ENCODE measurements at places on chromosomes 16 and 17.

DNA sequence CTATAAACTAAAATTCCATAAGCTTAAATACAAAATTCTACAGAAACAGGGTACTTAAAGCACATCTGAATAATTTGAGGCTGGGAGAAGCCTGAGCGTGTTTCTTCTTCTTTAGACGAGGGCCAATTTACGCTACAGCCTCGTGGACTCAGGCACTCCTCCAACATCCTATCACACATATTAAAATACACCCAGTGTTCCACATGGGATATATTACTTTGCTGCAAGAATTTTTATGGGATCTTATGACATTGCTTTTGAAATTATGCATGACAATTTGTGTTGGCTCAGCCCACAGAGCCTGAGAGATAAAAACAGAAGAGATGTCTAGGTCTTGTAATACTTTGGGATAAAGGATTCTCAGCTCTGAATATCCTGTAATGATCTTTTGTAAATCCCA, 3.5 kb upstream of the TANGO6 start:
- DNase-seq: no peak

- no peak for DNase-seq
Measured at GRCh38 chr16:54632322-54633220, 298.1 kb upstream of the IRX5 start.

DNA sequence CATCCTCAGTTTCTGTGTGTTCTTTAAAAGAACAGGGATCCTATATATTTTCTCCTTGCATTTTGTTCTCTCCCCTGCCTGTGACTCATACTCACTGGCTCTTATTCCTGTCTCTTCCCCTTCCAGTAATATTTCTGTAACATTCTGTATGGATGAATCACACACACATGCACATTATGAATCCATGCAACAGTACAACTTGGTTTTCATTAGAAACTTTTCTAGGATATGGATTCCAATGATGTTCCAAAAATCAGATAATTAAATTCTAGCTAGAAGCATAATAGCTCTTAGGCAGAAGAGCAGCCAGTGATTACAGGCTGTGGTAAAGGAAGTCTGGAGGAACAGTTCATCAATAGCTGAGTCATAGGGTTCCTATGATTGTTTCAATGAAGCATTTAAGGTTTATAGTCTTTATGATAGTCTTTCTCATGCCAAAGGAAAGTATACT, 119.6 kb upstream of the PMFBP1 start:
- DNase-seq: no peak

GRCh38 chr16:67664871-67665270, 1.7 kb downstream of the ENKD1 start:
- no peak for DNase-seq

DNA sequence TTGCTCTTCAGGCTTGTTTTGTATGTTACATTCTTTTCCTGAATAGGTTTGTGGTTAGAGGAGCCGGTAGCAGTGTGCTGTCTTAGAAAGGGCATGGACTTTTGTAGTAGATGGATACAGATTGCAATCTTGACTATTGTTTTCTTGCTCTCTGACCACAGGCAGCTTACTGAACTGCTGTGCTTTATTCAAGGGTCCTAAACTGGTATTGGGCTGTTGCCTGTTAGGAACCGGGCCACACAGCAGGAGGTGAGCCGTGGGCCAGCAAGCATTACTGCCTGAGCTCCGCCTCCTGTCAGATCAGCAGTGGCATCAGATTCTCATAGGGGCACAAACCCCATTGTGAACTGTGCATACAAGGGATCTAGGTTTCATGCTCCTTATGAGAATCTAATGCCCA, 373.9 kb downstream of the CPPED1 start:
- no peak for DNase-seq

DNA sequence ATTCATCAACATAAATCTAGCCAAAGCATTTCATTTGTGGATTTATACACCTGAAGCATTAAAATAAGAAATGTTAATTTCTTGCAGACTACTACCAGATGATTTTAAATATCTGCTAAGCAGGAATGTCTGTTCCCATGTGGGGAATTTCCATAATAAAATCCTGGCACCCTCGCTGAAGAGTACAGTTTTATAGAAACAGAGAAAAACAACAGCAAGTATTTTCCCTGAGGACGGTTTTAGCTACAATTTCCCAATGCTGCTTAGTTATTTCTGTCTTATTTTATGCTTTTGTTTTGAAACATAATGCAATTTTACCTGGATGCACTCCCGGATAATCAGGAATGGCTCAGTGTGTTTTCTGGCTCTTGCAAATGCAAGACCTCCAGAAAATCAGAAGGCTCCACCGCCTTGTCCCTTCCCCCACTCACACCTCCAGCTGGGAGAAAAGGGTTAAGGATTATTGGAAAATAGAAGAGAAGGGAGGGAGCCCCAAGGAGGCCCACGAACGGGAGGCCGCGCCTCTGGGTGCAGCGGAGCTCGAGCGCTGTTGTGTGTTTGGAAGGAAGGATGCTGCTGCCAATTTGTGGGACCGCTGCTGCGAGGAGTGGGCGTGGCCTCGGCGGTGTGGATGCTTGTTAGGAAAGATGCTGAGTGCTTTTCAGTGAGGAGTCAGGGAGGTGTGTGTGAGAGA, at the start of gene CNTNAP4:
TSS of gene CNTNAP4 (plus strand) at position 657 of the 694 bp plus-strand sequence. CDS start 262 bp downstream, outside the sequence.
- no peak for DNase-seq

All from activated naive CD4-positive, alpha-beta T cell treated with anti-CD3 and anti-CD28 coated beads, Interleukin-2, amount 50 U/mL, for 16 hours (primary cell).